ENCODE measurements at places on chromosomes 7 and 10.

DNA sequence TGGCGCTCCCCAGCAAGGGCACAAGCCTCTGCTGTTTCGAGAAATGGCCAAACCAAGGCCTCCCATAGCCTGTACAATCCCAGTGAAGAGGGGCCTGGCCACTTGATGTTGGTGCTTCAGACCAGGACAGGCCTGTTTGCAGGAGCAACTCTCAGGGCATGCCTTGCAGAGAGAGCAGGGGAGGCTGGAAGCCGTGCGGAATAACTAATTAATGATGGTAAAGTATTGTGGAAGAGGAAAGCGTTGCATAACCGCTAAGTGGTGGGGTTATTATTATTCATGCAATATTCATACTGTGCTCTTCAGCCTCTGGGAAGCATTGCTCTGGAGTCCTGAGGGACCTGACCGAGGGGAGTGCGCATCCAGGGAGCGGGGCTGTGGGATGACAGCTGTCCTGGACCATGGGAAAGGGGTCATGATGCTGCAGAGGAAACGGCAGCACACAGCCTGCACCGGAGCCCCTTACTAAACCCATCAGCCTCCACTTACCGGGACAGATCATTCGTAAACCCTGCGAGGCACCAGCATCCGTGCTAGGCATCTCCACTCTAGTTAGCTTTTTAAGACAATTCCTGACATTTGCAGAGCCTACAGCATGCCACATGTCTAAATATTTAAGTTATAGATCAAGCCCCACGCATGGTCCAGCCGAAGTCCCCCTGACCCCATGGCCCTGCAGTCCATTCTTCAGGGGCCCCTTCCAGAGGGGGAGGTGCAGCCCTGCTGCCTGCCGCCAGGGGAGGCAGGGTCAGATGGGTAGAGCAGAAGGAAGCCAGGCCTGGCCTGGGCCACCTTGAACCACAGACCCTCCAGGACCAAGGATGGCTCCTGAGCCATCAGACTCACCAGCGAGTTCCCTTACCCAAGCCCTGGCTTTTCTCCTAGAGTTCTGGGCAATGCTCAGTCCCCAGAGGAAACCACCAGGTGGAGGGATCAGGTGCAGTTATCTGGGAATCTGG lies 11.6 kb downstream of the TMEM273 start:
- no peak for DNase-seq

- DNase-seq, result peak; percentile 66
Observed at GRCh38 chr7:95686109-95686508, 86.2 kb upstream of the DYNC1I1 start.

DNA sequence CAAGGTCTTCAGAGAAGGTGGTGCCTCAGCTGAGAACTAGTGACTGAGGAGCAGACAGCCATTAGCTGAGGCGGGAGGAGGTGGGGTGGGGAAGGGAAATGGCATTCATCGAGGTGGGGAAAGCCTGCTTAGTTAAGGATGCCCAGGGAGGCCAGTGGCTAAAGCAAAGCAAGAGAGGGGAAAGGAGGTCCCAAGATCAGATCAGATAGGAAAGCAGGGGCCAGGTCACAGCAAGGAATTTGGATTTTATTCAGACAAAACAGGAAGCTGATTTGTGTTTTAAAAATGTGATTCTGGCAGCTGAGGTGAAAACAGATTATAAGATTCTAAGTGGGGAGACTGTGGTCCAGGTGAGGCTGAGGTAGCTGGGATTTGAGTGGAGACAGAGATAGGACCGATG lies 45.8 kb downstream of the CNNM1 start:
- DNase-seq, result no peak

DNA sequence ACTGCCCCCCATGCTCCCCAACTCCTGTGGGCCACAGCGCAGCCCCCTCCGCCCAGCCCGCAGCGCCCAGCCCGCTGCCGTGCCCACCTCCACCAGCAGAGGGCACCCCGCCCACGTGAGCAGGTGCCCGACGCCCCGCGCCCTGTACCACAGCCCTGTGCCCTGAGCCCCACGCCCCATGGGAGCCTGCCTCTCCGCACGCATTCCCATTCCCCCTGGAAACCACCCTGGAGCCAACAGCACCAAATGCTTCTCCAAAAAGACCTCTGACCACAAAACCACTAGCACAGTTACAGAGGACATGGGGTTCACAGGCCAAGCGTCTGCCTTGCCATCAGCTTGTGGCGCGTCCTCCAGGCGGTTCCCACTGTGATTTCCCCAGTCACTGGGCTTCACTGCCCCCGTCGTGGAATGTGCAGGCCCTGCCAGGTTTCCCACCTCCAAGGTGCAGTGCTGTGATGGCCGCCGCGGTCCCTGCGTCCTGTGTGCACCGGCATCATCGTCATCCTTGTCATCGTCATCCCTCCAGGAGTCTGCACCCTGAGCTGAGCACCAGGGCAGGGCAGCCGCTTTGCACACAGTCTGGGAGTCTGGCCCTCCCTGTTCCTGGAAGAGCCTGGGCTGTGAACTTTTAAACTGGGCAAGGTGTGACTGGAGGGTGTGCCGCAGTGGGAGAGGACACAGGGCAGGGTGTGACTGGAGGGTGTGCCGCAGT lies 61.7 kb downstream of the PWWP2B start:
- DNase-seq, result peak; percentile 23

DNA sequence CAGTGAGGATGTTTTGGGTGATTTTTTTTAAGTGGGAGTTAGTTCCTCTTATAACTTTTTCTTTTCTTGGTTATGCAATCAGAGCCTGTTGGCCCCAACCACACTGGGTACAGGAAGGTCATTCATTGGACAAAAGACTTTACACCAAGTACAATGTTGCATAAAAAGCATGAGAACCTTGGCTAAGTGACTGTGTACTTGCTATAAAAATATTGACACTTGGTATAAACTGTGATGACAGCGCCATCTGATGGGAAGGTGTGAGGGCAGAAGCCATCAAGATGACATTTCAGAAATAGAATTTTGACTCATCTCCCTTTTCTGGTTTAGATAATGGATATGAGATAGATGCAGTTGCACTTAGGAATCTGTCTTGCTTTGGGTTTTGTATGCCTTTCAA lies 126.4 kb upstream of the CCDC6 start:
- DNase-seq, result peak; percentile 54

- no peak for DNase-seq
Observed at GRCh38 chr7:142353147-142354060, 95.5 kb upstream of the PRSS58 start.

DNA sequence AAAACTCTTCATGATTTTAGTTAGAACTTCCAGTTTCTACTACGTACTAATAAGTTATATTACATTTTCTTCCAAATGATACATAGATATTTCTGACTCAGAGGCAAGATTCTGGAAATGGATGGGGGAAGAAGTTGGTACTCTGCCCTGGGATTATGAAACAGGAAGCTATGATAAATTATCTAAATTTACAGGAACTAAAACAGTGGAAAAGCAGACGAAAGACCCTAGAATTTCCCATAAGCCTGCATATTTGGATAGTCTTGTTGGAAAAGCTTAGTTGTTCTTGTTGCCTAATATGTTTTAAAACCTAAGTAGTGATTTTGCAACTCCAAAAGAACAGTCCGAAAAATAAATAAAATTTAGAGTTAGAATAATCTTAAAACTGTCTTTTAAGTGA lies 21.8 kb downstream of the CFAP69 start:
- DNase-seq, result peak; percentile 16

DNA sequence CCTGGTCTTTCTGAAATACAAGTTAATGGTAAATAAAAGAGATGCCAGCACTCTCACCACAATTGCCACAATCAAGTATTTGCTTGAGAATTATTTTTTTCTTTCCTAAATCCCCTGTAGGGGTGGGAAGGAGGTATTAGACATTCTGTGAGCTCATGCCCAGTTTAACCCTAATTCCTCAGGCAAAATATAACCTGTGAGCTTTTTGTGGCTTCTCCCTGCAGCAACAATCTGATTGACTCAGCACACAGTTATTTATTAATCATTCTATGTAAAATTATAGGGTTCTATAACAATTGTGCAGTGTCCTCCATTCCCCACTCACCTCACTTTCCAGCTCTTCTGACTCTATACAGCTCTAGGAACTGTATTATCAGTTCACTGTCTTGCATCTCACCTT lies 66.3 kb downstream of the GLI3 start:
- no peak for DNase-seq

DNA sequence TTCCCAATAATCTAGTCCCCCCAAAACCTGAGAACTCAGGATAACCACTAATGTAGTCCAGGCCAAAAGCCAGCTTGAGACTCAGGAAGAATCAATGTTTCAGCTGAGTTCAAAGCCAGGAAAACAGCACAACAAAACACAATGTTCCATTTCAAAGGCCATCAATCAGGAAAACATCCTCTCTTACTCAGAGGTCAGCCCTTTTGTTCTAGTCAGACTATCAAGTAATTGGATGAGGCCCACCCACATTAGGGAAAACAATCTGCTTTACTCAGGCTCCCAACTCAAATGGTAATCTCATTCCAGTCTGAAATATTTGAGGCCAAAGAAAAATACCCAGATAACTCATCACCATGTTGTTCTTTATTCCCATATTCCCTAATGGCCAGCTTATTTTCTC lies 152.2 kb downstream of the SDHAF3 start:
- DNase-seq, result no peak

- DNase-seq, result no peak
Observed at GRCh38 chr7:143886826-143887477, 15.0 kb downstream of the TCAF1 start.

GRCh38 chr10:71920540-71921323 lies 43.5 kb upstream of the CHST3 start:
- no peak for DNase-seq

GRCh38 chr10:22218448-22218847 lies 633 bp upstream of the EBLN1 start:
- DNase-seq, result no peak

DNA sequence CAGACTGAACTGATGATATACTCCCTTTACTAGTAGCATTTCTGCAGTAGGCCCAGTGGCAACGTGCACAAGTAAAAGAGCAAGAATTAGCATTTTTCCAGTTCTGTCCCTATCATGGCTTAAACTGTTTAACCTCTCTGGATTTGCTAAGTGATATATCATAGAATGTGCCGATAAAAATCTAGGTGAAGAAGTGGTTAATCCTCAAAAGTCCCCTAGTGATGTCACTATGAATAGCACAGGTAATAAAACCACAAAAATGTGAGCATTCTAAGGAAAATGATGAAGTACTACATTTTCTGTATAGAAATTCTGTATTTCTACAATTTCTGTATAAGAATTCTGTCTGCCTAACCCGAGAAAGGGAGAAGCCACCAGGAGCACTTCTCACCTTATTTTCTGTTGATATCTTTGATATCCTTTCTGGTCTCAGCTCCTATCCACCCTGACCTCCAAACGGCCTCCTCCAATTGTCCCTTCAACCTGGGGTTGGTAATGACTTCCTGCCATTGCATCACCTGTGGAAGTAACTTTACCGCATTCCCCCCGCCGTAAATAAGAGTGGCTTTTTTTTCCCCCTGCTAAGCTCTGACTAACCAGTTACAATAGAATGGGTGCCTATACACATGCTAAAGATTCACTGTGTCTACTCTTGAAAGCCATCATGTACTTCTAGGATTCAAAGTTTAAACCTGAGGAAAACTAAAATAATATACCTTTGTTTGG lies 155.9 kb upstream of the ASAH2 start:
- no peak for DNase-seq
